Jurkat, Clone E6-1 (cell line): ENCODE measurements at places on chromosomes 12 and 14.
A peak's percentile ranks its signal among the peaks of the same experiment; 100 is the strongest.

GRCh38 chr14:65847075-65847847 lies 434.7 kb downstream of the FUT8 start:
- peak; percentile 99 for DNase-seq

- DNase-seq, result no peak
Observed at GRCh38 chr14:54709444-54709843, 142.5 kb downstream of the SAMD4A start.

- no peak for DNase-seq
Observed at GRCh38 chr12:32115404-32116104, 8.9 kb downstream of the BICD1 start.

GRCh38 chr14:69654116-69654515 lies 42.7 kb downstream of the SUSD6 start:
- DNase-seq, result no peak

GRCh38 chr14:92922883-92923743 lies at the start of gene CHGA:
Gene CHGA (plus strand): TSS chr14:92923150. CDS start chr14:92923360, 210 bp downstream.
- DNase-seq, result no peak

- DNase-seq, result no peak
Observed at GRCh38 chr12:77060136-77060882, 5.1 kb downstream of the E2F7 start.

DNA sequence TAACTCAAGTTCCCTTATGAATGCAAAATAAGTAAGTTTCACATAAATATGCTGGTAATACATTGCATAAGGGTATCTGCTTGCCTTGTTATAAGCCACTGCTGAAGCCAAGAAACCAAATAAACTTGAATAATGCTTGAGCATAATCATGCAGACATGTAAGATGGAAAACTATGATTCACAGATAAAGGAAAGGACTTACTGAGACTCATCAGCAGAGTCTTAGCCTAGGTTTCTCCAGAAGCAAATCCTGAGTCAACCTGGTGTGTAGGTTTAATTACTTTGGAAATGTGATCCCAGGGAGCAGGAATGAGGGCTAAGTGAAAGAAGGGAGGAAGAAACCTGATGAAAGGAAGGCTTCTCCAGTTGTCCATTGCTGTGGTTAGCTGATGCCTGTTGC lies 107.7 kb upstream of the BTG1 start:
- DNase-seq, result no peak

DNA sequence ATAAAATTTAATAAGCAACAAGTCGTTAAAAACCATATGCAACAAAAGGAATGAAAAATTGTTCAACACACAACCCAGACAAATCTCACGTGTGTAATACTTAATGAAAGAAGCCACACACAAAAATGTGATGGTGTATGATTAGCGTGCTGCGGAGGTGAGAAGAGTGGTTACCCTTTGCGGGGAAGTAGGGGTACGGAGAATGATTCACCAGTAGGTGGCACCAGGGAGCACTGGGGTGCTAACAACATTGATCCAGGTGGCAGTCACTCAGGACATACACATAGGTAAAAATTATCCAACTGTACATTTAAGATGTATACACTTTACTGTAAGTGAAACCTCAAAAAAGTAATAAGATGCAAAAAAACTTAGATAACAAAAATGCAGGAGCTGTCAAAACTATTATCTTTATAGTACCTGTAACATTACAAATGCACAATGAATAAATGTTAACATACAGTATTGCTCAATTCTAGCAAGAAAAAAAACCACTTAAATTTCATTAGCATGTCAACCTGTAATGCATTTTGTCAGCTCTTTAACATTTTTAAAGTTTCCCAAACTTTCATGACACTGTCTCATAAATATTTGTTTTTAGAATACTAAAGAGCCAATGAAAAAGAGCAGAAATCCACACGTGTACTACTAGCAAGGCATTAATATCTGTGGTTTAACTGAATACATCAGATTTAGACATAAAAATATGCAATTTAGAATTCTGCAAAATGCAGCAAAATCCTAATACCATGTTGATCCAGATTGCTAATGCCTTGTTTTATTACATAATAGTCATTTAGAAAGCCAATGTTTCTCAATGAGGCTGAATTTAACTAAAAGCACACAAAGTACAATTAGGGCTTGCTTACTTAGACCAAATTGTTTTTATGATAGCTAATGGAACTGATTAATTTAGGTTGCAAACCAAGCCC lies 46.7 kb downstream of the TMCC3 start:
- peak; percentile 21 for DNase-seq

GRCh38 chr14:100649173-100649519 lies 61.9 kb upstream of the BEGAIN start:
- DNase-seq, result no peak

- DNase-seq, result no peak
Observed at GRCh38 chr14:104135904-104136471, 2.4 kb upstream of the KIF26A start.

GRCh38 chr12:101441461-101442224 lies 33.5 kb upstream of the SPIC start:
- DNase-seq, result no peak

GRCh38 chr14:44771496-44771895 lies 190.3 kb downstream of the KLHL28 start:
- DNase-seq, result no peak

DNA sequence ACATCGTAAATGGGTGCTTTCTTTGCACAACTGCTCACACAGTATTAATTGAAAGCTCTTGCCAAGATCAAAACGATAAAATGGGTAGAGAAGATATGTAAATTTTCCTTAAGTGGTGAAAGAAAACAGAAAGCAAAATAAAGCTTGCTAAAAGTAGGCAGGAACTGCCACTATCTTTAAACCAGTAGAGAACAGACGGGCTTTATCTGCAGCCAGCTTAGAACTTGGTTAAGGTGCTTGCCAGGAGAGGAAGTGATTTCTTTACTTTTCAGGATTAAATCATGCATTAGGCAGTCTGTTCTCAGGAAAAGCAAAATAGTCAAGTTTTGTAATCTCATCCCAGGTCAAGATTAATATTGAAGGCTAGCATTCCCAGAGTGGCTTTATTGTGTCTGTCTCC lies 56.9 kb upstream of the CCDC175 start:
- no peak for DNase-seq

DNA sequence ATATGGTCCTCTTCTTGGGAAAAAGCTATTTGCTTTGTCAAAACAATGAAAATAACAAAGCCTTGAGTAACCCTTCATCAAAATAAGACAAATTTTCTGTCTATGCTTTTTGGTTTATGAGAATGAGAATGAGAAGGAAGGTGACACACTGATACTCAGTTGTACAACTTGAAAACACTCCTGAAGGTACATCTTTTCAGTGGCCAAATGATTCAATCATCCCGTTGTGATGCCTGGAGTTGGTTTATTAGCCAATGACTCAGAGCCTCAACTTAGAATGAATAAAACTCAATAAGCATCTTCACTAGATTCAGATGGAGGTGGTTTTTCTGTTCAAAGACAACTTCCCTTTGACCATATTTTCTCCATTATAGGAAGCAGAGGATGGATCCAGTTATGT lies 7.8 kb upstream of the CALM1 start:
- DNase-seq, result no peak

DNA sequence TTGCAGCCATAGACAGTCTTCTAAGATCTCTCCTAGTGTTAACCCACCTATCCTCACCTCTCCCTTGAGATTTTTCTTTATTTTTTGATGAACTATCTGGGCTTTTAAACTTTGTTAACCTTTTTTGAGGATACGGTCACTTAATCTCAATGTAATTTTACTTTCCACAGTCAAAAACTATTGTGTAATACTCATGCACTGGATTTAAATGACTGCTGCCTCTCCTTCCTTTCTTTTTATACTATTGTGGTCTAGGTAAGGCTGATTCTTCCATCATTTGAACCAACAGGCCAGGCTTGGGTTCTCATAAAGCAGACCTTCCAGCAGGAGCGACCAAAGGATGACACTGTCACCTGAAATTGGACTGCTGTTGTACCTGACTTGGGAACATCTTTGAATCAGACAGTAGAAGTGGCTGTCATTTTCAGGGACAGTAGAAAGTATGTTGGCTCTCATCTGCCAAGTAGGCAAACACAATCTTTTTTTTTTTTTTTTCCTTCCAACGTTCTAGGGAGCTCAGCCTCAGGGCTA lies 689 bp upstream of the PDE3A start:
- no peak for DNase-seq

DNA sequence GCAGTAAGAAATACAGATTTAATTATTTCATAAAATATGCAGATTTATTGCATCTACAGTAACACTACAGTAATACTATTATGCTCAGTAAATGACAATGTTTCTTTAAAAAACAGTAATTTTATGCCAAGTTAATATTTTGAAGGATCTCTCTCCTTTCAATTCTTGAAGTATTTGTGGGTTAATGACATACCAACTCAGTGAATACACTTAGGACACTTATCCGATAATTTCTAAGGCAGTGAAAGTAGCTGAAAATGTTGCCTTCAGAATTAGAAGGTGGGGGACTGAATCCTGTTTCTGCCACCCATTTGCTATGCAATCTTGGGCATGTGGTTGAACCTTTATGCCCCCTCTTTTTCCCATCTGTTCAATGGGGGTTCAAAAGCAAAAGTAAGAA lies 24.8 kb upstream of the IFNG-AS1 start:
- DNase-seq, result no peak

DNA sequence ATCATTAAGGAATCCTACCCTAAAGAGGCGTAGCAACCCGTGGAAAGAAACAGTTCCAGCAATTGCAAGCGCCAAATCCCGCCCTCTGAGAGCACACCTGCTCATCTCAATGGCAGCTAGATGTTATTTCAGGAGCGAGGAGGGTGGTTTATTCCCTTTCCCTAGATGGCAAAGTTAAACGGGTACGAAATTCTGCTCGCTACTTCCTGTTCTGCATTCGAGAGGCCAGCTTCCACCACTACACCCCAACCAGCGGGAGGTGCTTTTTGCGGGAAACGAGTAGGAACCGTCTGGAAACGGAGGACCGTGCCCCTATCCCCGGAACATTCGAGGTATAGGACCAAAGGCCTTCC lies 536 bp downstream of the VPS29 start:
- DNase-seq, result peak; percentile 39

GRCh38 chr12:78018171-78018910 lies 187.6 kb downstream of the NAV3 start:
- DNase-seq, result no peak

- DNase-seq, result no peak
Observed at GRCh38 chr12:107543416-107543815, 142.2 kb upstream of the PWP1 start.

- no peak for DNase-seq
Observed at GRCh38 chr14:71597287-71597920, 334.8 kb upstream of the RGS6 start.

GRCh38 chr12:131166717-131167116 lies 213.0 kb downstream of the ADGRD1 start:
- DNase-seq, result no peak

- no peak for DNase-seq
Observed at GRCh38 chr14:104514156-104514848, 65.3 kb upstream of the C14orf180 start.

DNA sequence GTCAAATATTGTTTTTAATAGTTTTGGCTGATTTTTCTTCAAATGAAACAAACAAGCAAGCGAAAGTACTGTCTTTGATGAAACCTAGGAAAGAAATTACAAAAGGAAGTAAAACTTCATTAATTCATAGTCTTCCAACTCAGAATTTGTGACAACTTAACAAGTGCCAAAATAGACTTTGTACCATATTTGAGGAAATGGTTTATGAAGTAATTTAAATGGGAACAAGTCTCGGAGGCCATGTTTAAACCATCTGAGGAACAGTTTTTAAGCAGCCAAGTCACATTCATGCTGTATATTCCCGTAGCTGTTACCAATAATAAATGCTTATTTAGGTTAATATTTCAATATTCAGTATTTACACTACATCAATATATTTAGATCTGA lies 745 bp upstream of the ARHGDIB start:
- no peak for DNase-seq

DNA sequence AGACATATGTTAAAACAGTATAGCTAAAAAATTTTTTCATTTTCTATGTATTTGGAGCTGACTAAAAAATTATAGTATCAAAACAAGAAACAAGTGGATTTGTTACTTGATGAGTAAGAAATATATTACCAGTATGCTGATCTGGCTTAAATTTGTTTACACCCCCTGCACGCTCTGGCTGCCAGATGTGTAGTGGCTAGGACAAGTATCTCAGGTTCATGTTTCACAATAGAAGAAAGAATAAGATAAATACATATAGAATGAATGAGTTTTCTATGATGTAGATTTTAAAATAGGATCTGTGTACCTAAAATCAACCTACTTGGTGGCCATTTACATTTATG lies 13.1 kb downstream of the NAA30 start:
- no peak for DNase-seq

- no peak for DNase-seq
Observed at GRCh38 chr14:97149775-97150174, 352.6 kb downstream of the VRK1 start.

DNA sequence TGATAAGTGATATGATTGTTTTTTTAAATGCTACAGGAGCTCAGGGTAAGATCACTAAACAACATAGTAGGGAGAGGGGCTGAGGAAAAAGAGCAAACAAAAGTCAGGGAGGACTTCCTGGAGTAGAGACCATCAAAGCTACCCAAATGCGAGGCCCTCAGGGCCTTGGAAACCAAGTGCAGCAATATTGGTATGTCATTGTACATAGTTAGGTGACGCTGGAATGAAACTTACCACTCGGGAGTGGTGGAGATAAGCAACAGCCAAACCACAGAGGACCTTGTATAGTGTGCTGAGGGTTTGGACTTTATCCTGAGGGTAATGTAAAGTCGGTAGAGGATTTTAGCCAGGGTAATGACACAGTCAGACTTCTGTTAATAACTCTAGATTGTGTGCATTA lies 13.8 kb downstream of the KITLG start:
- DNase-seq, result no peak

DNA sequence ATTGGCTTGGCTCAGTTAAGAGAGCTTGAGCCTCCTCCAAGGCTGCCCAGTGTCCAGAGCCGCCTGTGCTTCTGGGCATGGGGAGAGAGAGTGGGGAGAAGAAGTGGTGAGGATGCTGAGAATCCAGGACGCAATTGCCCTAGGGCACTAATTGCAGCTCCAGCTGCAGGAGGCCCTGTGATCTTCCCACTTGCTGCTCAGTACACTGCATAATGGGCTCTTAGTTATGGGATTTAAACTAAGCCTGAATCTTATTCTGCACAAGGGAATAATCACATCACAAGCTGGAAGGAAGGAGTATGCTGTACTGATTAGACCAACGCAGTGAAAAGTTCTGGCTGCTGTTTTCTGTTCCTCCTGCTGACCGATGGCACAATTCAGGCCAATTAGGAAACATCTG lies 101.0 kb upstream of the PRMT8 start:
- DNase-seq, result no peak

GRCh38 chr12:131794061-131794460 lies 34.1 kb upstream of the MMP17 start:
- DNase-seq, result no peak

- no peak for DNase-seq
Observed at GRCh38 chr12:118851891-118852290, 129.4 kb upstream of the SRRM4 start.

- no peak for DNase-seq
Observed at GRCh38 chr12:71268598-71269280, 110.9 kb upstream of the TSPAN8 start.
